ENCODE measurements at places on chromosomes 3 and 15.
A peak's percentile ranks its signal among the peaks of the same experiment; 100 is the strongest.

GRCh38 chr15:75371901-75372688 is 3.7 kb upstream of the MAN2C1 start:
- DNase-seq, result no peak

DNA sequence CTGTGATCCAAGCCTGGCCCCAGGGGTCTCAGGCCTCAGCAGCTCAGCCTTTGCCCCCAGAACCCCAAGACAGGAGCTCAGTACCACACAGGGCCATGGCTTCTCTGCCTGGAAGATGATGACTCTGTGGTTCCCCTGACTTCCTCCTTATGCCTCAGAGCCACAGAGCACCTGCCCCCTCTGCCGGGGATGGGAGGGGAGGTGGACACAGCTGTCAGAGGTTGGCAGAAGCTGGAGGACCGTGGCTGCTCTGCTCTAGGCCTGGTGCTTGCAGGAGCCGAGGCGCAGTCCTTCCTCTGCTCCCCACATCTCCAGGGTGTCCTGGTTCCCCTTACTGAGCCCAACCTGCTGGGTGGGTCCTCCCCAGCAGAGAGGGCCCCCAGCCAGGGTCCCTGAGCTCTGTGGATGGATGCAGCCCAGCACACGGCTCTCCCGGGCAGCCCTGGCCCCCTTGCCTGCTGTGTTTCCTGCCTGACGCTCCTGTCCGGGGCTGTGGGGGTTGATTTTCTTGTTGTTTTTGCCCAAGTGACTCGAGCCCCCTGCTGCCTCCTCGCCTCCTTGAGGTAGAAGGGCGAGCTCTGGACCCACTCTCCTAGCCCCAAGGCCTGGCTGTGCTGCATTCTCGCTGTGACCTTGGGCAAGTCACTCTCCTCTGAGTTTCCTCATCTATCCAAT is 36.6 kb downstream of the PSTPIP1 start:
- DNase-seq, result peak; percentile 70

DNA sequence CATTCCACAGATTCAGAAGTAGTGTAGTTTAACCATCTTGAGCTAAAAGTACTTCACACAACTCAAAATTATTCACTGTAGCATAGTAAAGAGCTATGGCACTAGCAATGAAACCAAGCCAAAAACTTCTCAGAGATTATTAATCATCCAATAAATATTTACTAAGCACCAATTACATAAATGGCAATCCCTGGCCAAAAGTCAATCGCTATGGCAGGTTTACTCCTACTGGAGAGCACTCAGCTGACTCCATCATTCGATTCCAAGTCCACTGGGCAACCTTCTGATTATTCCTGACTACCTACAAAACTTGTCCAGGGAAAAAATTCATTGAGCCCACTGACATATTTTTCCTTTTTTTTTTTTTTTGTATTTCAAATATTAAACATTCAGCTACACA is 23.9 kb downstream of the ATP13A3 start:
- DNase-seq, result no peak

GRCh38 chr15:74873756-74874424 is 725 bp upstream of the SCAMP2 start:
- no peak for DNase-seq

- no peak for DNase-seq
Observed at GRCh38 chr3:13487403-13487802, 7.3 kb downstream of the HDAC11 start.

DNA sequence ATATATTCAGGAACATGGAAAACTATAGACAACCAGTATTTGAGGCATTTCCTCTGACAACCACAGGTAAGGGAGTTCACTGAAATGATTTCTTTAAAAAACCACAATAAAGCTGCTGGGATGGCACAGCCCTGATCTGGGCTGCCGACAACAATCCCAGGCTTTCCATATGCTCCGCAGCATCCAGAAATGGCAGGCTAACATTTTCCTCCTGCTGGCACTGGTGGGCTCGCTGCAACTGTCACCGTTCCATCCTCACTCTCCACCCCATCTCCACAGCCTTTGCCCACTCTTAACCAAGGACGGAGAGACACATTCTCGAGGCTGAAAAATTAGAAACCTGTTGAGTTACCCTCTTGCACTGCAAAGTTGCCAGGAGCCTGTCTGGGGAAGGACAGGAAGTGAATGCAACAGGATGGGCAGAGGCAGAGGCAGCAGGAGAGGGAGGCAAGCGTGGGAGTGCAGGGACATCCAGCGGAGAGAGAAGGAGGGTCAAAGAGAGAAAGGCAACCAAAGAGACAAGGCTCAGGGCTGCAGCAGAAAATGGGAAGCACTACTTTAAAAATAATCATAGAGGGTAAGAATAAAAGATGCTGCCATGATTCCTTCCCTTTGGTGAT is 79.0 kb upstream of the ARRDC4 start:
- no peak for DNase-seq

DNA sequence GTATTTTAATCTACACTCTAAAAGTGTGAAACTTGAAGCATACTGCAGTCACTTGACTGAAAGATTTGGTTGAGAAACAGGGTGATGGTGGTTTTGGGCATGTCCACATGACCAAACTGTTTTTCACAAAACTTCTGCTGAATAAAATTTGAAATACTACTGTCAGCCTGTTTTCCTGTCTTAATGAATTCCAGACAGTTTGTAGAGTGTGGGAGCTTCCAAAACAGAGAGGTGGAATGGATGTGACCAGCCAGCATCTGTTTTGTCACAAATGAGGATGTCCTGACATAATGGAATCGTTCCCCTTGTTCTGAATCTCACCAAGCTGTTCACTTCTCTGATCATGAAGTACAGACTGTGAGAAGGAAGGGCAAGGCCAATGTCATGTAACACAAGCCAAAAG is 11.8 kb downstream of the MITF start:
- no peak for DNase-seq

DNA sequence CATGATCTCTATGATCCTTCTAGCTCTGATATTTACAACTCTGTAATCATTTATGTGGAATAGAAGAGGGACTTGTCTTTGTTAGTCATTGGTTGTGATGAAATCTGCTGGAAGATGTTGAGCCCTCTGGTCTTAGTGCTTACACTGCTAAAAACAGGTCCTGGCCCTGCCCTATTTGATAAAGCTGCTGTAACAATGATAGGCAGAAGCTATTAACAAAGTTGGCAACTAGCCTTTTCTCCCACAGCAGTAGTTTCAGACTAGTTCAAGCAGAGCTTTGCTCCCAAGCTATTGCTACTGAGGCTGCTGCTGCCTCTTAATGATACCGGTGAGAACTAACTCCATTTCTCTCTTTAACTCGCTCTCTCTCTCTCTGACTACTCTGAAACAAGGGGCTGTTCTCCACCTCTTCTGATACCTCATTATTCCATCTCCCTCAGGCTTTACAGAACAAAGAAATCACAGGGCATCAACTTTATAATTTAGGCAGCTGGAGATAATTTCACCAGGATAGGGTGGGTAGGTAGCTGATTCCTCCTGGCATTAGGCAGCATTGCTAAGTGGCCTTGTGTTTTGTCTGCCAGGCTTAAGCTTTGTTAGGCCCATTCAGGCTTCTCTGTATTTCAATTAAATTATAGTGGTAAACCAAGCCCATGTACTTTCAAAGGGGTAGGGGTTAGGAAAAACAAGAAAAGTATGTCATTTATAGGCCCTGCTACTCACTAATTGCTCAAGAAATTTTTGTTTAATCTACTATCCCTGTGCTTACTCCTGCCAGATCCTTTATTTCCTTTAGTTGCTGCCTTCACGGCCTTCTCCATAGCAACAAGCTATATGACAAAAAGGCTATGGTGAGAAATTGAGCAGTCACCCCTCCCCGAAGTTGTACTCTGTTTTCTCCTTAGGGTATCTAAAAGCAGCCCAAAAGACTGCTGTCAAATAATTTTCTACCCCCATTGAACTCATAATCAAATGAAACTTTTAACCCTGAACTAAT is 139.6 kb downstream of the RBPMS2 start:
- DNase-seq, result peak; percentile 62

DNA sequence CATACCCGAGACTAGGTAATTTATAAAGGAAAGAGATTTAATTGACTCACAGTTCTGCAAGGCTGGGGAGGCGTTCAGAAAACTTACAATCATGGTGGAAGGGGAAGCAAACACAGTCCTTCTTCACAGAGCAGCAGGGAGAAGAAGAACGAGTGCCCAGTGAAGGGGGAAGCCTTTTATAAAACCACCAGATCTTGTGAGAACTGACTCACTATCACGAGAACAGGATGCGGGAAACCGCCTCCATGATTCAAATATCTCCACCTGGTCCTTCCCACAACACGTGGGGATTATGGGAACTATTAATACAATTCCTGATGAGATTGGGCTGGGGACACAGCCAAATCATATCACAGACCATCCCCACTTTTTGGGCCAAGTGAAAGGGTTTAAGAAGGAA is 58.8 kb upstream of the CTXND1 start:
- DNase-seq, result no peak

- peak; percentile 85 for DNase-seq
Observed at GRCh38 chr3:107117922-107118536, 259.2 kb upstream of the CCDC54 start.

GRCh38 chr15:42072141-42072685 is 22.1 kb downstream of the PLA2G4D start:
- no peak for DNase-seq

DNA sequence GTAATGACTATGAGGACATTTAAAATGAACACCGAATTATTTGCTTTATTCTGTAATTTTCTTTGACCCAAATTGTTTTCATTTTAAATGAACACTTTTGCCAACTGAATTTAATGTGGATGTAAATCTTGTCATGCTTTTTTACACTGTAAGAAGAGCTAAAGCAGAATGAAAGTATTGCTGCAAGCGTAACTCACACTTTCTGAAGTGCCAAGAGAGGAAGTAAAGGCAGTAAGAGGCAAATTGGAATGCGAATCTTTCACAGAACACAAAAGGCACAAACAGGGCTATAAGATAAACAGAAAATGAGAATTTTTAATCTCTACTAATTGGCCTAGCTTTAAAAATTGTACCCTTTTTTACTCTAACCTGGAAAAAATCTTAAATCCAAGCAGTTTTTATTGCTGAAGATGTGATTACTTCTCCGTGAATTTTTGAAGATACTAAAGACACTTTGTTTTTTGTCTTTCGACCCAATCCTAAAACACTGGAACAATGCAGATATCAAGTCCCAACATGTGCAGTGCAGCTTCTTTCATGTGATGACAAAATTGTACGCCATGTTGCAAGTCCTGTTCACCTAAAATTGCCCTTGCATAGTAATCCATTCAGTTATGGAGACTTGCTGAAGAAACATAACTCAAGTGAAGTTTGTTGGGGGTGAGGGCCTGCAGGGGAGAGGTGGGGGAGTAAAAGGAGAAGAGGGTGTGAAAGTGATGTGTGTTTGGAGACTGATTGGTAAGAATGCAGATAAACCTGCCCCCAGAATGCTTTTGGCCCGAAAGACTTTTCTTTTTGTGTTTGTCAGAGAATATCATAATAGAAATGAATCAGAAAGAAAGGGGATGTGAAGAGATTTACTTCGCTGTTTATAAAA is 1.4 kb downstream of the ARID3B start:
- DNase-seq, result no peak

DNA sequence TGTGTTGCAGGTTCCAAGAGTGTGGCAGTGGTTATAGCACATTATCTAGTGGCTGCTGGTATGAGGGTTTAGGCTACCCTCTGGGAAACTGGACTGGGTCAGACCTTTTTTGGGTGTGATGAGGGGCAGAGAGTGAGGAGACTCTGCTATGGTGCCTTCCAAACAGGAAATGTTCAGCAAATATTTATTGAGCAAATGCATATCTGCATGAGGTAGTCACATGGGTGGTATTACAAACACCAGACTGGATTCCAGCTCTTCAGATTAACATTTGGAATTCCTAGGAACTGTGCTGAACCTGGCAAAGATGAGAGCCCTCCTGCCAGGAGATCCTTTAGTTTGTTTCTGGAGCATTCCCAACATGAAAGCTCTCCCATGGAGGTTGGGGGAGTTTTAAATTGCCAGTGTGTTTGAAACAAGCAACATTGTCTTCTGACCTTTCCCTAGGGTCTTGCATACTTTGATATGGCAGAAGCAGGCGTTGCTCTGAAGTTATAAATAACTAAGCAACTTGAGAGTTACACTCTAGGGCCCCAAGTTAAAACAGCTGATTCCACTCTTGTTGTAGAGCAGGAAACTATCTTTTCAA is 341.2 kb upstream of the C2CD4B start:
- no peak for DNase-seq

DNA sequence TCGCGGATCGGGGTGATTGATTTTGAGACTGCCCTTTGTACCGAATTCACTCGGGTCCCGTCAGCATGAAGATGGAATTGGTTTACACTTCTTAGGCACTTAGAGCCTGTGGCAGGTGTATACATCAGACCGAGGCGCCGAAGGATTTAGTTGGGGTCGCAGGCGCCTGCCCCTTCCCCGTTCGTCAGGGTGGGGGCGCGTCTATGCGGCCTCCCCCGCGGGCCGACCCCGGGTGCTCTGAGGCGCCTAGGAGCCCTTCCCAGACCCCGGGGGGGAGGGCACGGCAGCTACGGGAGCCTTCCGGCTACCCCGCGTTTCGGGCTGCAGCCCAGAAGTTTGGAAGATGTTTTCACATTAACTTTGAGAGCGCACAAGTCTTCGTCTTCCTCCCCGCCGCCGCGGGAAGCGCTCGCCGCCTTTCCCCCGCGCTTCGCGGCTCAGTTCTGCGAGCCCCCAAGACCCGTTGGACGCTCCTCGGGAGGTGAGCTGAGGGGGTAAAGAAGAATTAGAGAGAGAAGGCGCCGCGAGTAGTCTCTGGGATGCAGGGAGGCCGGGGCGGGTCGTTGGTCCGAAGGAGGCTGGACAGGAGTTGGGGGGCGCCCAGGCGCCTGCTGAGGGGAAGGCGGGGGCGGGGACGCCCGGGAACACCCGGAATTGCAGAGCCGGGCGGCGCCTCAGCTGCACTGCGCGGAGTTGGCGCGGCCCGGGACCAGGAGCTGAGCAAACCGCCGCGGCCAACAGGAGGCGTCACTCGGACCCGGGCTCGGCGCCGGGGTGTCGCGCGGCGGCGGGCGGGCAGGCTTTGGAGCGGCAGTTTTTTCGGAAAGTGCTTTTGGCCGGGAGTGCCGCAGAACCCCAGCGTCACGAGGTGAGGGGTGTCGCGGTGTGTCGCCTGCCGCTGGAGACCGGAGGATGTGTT is 780 bp downstream of the TIPARP start:
- peak; percentile 83 for DNase-seq

GRCh38 chr3:102179326-102180177 is 255.3 kb upstream of the ZPLD1 start:
- peak; percentile 16 for DNase-seq

GRCh38 chr3:190614226-190615059 is 100.6 kb downstream of the IL1RAP start:
- no peak for DNase-seq

Measured in eye (tissue), 1 donor.